Activated CD4-positive, alpha-beta T cell treated with anti-CD3 and anti-CD28 coated beads, Interleukin-2, amount 50 U/mL, for 48 hours (primary cell): ENCODE measurements at places on chromosomes 13 and 19.
A peak's percentile ranks its signal among the peaks of the same experiment; 100 is the strongest.

DNA sequence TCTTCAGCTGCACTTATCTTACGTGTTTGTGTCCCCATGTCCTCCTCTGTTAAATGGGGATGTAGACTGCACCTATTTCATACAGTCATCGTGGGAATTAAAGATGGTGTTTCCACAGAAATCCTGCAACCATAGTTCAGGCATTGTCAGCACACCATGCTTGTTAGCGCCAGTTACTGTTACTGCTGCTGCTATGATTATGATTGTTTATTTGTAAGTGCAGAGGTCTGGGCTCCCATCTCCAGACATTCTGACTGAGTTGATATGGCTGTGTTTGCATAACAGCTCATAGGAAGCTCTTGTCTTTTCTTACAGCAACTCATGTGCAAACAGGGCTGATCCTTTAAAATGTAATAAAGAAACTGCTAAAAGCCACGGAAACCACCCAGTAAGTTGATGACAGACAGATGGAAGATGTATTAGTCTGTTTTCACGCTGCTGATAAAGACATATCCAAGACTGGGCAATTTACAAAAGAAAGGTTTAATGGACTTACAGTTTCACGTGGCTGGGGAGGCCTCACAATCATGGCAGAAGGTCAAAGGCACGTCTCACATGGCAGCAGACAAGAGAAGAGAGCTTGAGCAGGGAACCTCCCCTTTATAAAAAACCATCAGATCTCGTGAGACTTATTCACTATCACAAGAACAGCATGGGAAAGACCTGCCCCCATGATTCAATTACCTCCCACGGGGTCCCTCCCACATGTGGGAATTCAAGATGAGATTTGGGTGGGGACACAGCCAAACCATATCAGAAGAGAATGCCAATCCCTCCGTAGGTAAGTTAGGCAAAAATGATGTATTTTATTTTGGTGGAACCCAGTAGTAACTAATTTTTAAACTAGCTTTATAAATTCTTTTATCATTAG, 1.6 kb downstream of the ZSCAN5A start:
- DNase-seq = peak; percentile 13

GRCh38 chr19:14943601-14944000, 2.3 kb downstream of the OR7C2 start:
- DNase-seq = no peak

DNA sequence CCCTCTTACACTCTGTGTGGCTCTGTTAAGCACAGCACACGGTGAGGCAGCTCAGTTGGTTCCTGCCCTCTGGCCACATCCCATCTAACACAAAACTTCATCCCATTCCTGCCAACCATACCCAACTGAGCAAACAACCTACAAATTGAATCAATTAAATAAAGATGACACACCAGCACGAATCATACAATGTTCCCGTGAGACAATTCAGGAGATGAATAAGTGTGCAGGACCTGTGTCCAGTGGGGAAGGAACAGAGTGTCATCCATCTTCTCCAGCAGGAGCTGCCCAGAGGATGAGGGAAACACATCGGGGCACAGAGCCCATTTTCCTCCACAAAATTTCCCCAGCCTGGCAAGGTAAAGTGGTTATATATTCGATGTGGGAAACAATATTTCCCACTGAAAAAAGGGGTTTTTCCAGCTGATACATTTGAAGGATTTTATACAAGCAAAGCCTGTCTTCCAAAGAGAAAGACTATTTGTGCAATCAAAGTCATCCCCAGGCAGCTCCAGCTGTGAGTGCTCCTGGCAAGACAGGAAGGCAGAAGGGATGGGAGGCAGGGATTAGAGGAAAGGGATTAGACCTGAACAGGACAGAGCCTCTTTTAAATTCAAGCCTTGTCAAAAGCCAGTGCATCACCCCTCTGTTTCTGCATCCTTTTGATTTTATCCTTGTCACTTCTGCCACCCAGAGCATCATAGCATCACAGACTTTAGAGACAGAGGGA, 240.2 kb downstream of the LHFPL6 start:
- no peak for DNase-seq

DNA sequence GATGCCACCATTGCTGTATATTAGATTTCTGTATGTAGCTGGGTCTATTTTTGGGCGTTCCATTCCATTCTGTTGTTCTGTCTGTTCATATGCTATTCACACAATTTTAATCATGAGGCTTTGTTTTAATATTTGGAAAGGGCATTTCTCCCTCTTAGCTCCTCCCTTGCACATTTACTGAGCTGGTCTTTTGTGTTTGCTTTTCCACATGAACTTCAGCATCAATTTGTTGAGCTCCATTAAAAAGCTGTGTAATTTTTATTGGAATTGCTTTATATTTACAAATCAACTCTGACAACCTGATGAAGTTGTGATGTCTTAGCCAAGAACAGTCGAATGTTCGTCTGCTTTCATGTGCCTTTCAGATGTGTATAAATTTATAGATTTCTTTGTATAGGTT, 14.0 kb downstream of the WASF3 start:
- no peak for DNase-seq

DNA sequence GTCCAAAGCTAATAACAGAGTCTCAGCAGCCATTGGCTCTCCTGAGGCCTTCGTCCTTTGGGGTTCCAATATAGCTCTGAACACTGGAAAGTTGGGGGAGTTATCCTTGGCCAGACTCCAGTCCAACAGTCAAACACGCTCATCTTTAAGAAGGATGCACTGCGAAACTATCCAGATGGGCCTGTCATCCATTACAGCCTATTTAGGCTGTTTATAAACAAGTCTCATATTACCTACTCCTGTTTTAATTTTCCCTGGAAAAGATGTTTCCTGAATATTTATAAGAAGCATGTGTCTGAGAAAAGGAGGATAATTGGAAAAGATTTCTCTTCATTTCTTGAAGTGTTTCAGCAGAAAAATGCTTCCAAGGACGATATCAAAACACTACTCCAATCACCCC, 170.7 kb downstream of the DCT start:
- DNase-seq = no peak

GRCh38 chr13:96898212-96898611, 96.1 kb downstream of the OXGR1 start:
- no peak for DNase-seq

DNA sequence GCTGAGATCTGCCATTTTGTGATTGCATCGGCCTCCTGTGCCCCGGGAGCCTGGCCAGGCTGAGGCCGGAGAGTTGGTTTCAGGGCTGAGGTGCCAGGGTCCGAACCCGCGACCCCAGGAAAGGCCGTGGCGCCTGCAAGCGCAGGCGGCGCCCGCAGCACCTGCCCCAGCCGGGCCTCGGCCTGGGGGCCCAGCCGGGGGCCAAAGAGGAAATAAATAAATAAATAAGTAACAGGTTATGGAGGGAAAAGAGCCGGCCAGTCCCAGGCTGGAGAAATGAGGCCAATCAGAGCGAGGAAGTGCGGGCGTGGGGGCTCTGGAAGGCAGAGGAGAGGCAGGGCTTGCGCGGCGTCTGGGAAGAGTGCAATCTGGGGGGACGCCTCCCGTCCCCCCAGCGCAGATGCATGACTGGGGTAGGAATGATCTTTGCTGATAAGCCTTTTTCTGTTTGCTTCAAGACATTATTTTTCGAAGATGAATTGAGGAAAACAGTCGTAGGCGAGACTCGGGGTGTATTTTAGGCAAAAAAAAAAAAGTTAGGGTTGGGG, 145.6 kb upstream of the ZNF536 start:
- no peak for DNase-seq

DNA sequence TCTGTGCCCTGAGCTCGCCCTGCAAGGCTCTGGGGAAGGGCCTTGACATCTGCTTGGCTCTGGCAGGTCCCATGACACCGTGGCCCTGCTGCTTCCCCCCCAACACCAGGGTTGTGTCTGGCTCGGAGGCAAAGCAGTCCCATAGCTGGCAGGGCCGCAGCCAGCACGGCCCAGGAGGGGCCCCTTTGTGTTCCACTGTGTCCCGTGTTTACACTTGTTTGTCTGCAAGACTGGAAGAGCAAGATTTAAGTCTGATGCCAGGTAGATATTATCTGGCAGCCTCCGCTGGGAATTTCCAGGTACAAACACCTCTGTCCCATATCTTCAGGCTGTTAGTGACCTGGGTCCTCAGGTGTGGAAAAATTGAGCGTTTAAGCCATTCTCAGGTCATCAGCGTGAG, 44.3 kb downstream of the MCF2L start:
- DNase-seq = no peak

DNA sequence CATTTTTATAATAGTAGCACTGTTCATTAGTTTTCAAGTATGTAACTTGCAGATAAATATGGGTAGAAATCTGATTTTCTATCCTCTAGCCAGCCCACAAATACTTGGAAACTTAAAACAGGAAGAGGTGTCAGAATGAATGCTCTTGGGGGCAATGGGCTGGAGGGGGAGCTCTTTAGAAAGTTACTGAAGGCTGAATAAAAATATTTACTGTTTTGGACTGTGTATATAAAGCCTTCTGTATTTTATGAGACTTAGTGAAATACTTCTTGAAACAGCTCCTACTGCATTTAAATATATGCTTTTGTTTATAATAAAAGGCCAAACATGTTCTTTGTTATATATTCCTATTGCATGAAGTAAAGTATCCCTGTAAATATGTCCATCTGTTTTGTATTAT, 138.8 kb downstream of the RGCC start:
- DNase-seq = no peak

DNA sequence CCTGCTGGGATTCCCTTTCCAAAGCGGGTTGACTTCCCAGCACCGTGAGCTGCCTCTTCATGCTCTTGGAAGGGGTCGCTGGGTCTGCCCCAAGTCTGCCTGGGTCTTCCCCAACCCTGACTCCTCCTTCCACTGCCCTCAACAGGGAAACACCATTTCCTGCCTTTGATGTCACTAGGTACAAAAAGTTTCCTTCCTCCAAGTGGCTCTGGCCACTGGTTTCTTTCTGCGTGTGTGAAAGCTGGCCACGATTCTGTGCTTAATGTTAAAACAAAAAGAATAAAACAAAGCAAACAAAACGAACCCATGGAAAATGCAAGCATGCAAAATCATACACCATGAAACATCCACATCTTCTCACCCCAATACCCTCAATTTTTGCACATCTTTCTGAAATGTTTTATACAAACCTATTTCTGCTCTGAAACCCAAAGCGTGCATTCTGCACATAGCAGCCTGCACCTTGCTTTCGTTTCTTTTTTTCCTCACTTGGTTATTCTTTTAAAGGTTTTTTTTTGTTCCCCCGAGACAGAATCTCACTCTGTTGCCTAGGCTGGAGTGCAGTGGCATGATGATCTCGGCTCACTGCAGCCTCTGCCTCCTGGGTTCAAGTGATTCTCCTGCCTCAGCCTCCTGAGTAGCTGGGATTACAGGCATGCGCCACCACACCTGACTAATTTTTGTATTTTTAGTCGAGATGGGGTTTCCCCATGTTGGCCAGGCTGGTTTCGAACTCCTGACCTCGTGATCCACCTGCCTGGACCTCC, 12.5 kb upstream of the TNFSF9 start:
- DNase-seq = peak; percentile 37

- no peak for DNase-seq
These were observed 37.9 kb downstream of the ZFR2 start for GRCh38 chr19:3830621-3831589.

- DNase-seq = no peak
These were observed 189.5 kb upstream of the MIR17HG start for GRCh38 chr13:91158017-91158395.

- no peak for DNase-seq
These were observed 5.7 kb upstream of the RXFP2 start for GRCh38 chr13:31733647-31734046.

GRCh38 chr13:41859565-41859964, 101.3 kb downstream of the VWA8 start:
- DNase-seq = no peak

GRCh38 chr19:31232180-31232579, 117.1 kb downstream of the TSHZ3 start:
- DNase-seq = no peak

- no peak for DNase-seq
These were observed 177.4 kb upstream of the UBL3 start for GRCh38 chr13:30027569-30028455.

DNA sequence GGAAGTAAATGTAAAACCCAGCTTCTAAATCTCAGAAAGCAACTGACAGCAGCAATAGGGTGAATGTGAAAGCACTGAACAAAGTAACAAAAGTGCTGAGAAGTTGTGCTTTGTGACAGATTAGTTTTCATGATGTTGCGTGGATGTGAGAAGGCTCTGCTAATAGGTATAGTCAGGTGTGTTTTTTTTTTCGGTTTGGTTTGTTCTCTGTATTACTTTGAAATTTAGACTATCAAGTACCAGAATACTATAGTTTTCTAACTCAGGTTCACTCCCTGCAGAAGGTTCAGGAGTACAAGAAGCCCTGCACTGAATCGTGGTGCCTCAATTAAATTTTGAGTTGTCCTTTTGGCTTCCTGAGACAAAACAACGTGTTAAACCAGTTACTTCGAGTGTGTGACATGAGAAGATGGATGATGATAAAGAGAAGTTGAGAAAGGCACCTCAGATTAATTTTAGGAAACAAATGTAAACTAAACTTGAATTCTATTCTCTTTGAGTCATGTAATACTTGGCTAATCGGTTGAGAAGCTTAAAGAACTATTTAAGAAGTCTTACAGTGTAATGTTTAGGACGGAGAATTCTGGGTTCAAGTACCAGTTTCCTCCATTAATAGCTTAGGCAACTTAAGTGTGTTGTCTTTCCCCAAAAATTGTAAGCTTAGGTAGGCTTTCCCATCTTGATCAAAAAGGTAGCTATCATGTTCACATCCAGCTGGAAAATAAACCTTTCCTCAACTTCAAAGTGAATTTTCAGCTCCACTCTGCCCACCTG, 10.3 kb downstream of the MIR17HG start:
- no peak for DNase-seq

DNA sequence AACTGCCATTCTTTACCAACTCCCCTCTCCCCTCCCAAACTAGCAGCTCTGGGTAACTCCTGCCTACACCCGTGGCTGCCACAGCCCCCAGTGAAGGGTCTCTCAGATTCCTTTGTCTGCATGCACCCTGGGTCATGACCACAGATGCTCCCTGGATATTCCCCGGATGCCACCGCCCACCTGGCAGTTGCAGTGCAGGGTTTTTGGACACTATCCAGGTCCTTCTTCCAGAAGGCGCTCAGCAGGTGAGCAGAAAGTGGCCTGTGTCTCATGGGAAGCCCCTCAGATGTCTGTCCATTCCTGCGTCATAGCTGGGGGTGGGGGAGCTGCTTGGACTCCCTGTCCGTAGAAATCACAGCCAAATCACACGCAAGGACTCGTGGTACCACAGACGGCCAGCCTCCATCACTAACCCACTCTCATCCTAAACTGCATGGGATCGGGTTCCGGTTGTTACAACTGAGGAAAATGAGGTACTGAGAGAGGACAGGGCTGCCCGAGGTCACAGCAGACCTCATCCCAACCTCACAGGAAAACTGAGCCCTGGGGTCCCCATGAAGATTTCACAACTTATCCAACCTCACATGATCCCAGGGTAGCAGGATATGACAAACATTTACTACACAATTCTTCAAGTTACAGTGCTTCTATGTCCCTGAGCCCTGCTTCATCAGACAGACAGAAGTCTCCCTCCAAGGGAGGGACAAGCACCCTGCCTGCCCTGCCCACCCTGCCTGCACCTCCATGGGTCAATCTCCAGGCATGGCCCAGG, 38.6 kb downstream of the ELL start:
- DNase-seq = no peak
